Activated CD4-positive, alpha-beta T cell treated with anti-CD3 and anti-CD28 coated beads, Interleukin-2, amount 10 ng/mL, durations not matched to agents 24 days and 14 days (primary cell): ENCODE measurements at places on chromosomes 4 and X. TPM values are rescaled to one million over a fixed set of nuclear protein-coding genes. Genes with fewer than 3 reads are reported as not detected.

The SFRP2 gene
- not detected in 2 replicates for total RNA-seq

The TRAM1L1 gene
- total RNA-seq = not detected in 2 replicates

- no peak for DNase-seq
These were observed 1.2 kb upstream of the DNAJB14 start for GRCh38 chr4:99947608-99948007.

DNA sequence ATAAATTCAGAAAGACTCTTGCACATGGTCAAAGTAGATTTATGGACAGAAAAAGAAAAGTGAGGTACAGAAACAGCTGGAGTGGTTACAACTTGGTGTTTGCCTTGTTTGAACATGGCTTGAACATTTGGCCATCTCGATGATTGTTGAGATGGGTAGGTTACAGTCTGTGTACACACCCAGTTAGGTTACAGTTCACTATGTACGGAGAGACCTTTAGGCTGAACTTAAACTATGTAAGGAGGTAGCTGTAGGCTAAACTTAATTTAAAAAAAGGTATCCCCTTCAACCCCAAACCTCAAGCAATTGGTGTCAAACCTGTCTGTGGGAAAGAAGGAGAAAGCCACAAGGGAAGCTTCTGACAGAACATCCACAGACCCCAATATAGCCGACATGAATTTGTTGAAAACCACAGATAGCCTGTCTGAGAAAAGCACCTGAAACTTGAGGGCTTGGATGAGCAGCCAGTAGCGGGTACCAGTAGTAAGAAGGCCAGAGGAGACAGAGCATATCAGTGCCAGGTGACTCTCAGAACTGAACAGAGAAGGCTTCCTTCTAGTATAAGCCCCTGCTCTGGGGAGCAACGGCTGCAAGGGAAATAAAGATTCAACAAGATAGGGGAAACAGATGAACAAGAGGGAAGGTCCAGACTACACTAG lies 247.9 kb upstream of the GALNTL6 start:
- DNase-seq = no peak

- peak; percentile 66 for DNase-seq
These were observed 26.9 kb downstream of the AFF1 start for GRCh38 chr4:86961605-86962295.

- peak; percentile 61 for DNase-seq
These were observed 31.9 kb upstream of the TLR2 start for GRCh38 chr4:153652051-153652784.

The CSAG3 gene
- 0.80 and 1.1 TPM in 2 replicates for total RNA-seq

- DNase-seq = no peak
These were observed 65.8 kb downstream of the SLIT2 start for GRCh38 chr4:20317424-20317985.

DNA sequence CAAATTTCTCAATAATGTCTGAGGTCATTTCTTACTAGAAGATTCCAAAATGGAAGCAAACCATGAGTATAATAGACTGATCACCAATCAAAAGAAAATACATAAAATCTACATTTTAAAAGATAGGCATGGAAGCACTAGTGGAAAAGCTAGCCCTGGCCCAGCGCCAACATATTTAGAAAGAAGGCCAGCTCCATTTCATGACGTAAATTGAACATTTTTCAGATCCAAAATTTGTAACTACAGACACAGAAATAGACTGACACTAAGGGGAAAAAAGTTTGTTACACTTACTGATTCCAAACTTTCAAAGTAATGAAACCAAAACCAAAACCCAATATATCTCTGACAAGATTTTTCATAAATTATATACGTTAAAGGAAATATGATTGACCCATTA lies 117.7 kb downstream of the ADAMTS3 start:
- DNase-seq = no peak

- no peak for DNase-seq
These were observed 31.0 kb upstream of the ARAF start for GRCh38 chrX:47530049-47530448.

The SATL1 gene
- not detected in 2 replicates for total RNA-seq

DNA sequence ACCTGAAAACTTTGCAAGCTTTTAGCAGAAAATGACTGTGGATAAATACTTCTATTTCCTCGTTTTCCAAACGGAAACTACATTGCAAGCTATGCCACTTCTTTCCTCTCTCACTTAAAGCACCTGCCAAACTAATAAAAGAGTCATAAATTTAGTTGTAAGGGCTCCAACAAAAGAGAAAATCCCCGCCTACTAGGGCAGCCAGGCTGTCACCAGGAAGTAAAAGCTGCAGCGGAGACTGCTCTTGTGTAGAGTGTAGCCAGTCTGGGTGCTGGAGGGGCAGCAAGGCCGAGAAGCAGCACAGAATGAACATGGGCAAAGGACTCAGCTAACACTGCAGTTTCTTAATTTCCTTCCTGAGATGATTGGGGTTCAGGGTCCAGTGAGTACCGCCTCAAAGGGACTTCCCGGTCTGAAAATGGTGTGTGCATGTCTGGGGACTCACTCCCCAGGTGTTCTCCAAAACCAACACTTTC lies 89.3 kb upstream of the MAML3 start:
- peak; percentile 74 for DNase-seq

GRCh38 chr4:55321707-55322264 lies 24.3 kb upstream of the SRD5A3 start:
- peak; percentile 86 for DNase-seq

DNA sequence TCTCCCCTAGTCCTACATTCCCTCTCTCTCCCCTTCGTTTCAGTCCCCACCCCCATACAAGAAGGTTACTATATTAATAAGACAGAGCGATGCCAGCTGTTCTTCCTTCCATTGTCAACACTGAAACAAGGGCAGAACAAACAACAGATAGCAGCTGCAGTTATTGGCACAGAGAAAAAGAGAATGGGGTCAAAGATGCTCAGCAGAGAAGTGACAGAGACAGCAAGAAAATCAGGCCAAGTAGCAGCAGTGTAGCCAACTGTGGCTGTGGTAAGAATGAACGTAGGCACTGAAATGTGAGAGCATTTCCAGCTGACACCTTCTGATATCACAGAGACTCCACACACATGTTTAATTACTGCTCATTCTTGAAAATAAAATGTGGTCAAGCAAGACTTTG lies 641.8 kb downstream of the FSTL5 start:
- DNase-seq = no peak

DNA sequence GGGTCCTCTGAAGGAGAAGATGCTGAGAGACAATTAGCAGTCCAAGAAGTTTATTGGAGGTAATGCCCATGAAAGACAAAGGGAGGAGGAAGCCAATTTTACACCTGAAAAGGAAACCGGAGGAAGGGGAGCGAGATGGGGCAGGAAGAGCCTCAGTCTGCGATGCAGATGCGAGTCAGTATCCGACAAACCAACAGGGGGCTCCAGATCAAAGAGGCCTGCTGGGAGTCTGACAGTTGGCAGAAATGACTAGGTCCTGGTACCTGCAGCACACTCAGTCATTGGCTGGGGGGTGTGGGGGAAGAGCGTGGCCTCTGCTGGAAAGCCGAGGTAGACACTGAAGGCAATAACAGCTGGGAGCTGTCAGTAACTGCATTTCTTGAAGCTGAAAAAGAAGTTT lies 231.1 kb upstream of the CENPE start:
- peak; percentile 56 for DNase-seq

The ZNF81 gene
- total RNA-seq = 4.0 and 9.0 TPM in 2 replicates

GRCh38 chr4:184598753-184599491 lies 50.3 kb downstream of the CASP3 start:
- DNase-seq = no peak
